Naive thymus-derived CD8-positive, alpha-beta T cell (primary cell): ENCODE measurements at places on chromosomes 5 and 9.

DNA sequence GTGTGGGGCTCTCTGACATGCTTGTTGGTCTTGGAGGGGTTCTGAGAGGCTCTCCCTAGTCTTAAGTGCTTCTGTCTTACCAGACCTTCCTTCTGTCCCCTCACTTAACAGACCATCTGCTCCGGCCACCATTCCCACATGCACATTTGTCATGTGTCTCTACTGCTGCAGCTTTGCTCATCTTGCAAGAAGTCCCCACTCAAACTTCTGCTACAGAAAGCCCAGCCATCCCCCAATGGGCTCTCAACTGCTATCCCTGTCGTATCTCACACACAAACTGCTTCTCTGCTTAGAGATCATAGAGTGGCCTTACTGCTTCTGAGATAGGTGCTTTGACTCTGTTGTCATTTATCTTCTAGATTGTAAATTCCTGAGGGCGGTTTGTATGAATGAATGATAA, 69.4 kb downstream of the NUP214 start:
- H3K36me3 ChIP-seq = peaks cover 83% of the 10 kb centered on the region
- no peak overlapping the region for H3K4me3 ChIP-seq
- no peaks in the 10 kb centered on the region for H3K27me3 ChIP-seq
- no peak for DNase-seq
- peaks cover 10% of the 10 kb centered on the region for H3K4me1 ChIP-seq

DNA sequence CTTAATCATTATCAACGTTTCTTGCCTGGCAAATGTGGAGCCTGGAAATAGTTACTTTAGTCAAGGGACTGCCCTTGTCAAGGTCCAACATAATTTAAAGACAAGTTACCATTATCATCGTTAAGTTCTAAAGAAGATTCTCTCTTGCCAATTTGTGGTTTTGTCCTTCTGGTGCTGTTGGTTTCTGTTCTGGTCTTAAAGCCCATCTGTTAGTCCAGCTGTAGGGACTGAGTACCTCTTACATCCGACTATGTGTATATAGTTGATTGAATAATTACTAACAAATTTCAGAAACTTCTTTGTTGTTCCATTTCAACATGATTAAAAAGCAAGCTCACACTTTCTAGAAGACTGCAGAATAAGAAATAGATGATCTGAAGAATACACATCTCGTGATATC, 1854.9 kb downstream of the MAT2B start:
- no peak overlapping the region for H3K4me3 ChIP-seq
- H3K27ac ChIP-seq = no peak overlapping the region
- H3K4me1 ChIP-seq = no peaks in the 10 kb centered on the region
- no peak for DNase-seq
- H3K27me3 ChIP-seq = no peaks in the 10 kb centered on the region

DNA sequence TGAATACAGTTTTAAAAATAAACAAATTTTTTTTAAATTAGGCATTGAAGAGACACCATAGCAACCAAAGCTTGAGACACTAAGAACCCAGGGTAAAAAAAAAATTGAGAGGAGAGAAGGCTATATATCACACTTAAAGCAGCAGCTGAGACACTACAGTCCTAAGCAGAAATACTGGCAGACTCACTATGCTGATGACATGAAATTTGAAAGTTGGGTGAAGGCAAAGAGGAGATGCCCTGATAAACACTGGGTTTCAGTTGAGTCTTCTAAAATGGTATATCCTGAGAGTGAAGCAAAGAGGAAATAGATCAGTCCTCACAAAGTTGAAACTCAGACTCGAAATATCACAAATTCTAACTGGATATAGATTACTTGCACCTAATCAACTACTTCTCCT, 419.9 kb upstream of the CDH9 start:
- H3K4me1 ChIP-seq = no peaks in the 10 kb centered on the region
- no peaks in the 10 kb centered on the region for H3K27me3 ChIP-seq
- no peak overlapping the region for H3K27ac ChIP-seq
- no peaks in the 10 kb centered on the region for H3K36me3 ChIP-seq
- no peak for DNase-seq

DNA sequence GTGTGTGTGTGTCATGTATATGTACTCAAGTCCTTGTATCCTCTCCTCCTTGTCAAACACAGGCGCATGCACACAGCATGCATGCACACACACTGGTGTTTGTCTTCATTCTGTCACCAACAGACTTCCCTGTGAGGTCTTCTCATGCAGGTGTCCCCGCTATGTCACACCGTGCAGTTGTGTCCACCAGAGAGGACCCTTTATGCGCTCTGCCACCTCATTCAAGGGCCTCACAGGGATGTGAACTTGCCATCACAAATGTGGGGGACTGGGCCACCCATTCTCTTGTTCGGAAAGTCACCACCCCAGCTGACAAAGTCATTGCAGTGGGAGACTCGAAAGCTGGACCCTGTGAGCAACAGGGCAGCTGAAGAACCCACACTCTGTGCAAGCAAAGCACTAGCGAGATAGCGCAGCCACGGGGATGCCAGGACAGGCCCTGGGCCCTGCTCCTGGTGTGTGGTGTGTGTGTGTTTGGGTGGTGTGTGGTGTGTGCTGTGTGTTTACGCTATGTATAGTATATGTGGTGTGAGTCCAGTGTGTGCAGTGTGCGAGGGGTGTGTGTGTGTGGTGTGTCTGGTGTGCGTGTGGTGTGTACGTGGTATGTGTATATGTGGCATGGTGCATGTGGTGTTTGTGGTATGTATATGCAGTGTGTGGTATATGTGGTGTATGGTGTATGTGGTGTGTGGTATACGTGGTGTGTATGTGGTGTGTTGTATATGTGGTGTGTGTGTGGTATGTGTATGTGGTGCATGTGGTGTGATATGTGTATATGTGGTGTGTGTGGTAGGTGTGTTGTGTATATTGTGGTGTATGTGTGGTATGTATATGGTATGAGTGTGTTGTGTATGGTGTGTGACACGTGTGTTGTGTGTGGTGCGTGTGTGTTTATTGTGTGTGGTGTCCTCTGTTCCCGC, 30.9 kb upstream of the NXNL2 start:
- DNase-seq = no peak
- peaks cover 5% of the 10 kb centered on the region for H3K27me3 ChIP-seq
- no peaks in the 10 kb centered on the region for H3K4me1 ChIP-seq
- no peaks in the 10 kb centered on the region for H3K36me3 ChIP-seq
- H3K27ac ChIP-seq = peak overlapping the region; percentile 4

DNA sequence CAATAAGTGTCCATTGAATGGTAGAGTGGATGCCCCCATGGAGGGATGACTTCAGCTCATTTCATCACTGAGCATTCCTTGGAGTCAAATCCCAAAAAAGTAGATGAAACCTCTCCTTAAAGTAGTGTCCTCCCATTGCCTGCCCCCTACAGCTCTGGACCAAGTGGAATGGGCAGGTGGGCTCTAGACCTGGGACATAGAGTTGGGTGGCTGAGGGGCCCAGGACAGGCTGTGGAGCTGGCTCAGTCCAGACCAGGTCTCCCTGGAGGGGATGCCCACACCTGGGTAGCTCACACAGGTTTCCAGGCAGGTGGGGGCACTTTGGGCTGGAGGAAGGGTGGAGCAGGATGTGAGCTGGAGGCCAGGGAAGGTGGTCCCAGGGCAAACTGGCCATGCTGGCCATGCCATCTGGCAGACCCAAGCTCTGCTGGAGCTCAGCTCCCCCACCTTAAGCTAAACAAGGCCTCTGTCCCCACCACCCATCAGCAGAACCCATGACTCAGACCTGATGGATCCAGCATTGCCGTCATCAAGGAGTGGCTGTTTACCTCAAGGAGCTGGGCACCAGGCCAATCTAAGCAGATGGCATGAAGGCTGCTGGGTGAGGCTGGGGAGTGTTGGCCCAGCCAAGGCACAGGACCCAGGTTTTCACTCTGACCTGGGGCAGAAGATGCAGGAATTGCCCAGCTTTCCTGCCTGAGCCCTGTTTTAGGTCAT, 6.2 kb upstream of the SPINK4 start:
- DNase-seq = no peak
- H3K27me3 ChIP-seq = peaks cover 7% of the 10 kb centered on the region

DNA sequence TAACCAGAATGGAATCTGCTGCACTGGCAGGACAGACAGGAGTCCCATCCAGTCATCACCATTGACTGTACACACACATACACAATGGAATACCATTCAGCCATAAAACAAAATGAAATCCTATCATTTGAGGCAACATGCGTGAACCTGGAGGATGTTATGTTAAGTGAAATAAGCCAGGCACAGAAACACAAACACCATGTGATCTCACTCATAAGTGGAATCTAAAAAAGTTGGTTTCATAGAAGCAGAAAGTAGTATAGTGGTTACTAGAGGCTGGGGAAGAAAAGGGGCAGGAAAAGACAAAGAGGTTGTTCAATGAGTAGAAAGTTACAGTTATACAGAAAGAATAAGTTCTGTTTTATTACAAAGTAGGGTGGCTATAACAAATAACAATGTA, 884.0 kb upstream of the ACO1 start:
- H3K4me3 ChIP-seq = no peak overlapping the region
- H3K27me3 ChIP-seq = no peaks in the 10 kb centered on the region
- peak overlapping the region; percentile 22 for H3K27ac ChIP-seq
- no peak for DNase-seq

DNA sequence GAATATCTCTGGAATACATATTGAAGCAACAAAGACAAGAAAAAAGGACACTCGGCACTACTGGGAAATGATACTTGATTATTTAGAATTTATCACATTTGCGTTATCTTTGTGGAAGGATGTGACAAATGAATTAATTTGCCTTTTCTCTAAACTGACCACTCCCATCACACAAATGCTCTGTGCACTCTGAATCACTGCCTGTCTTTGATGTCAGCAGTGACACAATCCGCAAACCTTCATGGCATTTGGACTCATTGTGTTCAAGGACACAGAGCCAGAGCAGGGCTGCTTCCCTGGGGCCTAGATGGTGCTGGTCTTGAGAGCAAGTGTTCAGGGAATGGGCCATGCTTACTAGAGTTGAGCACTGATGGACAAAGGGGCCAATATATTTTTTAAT, 4.9 kb upstream of the KIF4B start:
- no peaks in the 10 kb centered on the region for H3K36me3 ChIP-seq
- no peak overlapping the region for H3K4me3 ChIP-seq
- peaks cover 27% of the 10 kb centered on the region for H3K27me3 ChIP-seq
- DNase-seq = no peak

GRCh38 chr9:83656952-83657351, 34.0 kb downstream of the IDNK start:
- peaks cover 4% of the 10 kb centered on the region for H3K36me3 ChIP-seq
- no peaks in the 10 kb centered on the region for H3K4me1 ChIP-seq
- H3K4me3 ChIP-seq = no peak overlapping the region
- no peaks in the 10 kb centered on the region for H3K27me3 ChIP-seq
- no peak overlapping the region for H3K27ac ChIP-seq
- DNase-seq = no peak

DNA sequence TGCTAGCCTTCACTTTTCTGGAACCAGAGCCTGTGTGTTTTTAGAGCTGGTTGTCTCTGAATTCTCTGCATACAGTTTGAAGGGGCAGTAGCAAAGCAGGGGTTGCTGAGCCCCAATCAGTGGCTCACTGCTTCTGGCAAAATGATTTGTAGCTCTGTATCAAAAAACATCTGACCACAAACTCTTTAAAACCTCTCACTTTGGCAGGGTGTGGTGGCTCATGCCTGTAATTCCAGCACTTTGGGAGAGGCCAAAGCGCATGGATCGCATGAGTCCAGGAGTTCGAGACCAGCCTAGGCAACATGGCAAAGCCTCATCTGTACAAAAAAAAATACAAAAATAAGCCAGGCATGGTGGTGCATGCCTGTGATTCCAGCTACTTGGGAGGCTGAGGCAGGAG, 28.3 kb upstream of the APC start:
- peak overlapping the region; percentile 96 for H3K4me3 ChIP-seq
- DNase-seq = no peak
- no peaks in the 10 kb centered on the region for H3K36me3 ChIP-seq
